Stimulated activated CD4-positive, alpha-beta T cell treated with anti-CD3 and anti-CD28 coated beads, Interleukin-4, amount 100 ng/mL, for 1 hour (primary cell): ENCODE measurements at places on chromosomes 12 and 14.
A peak's percentile ranks its signal among the peaks of the same experiment; 100 is the strongest.

GRCh38 chr12:65039301-65039700 is 81.8 kb downstream of the WIF1 start:
- no peak for DNase-seq

- DNase-seq, result no peak
Observed at GRCh38 chr12:53254816-53255545, 13.1 kb upstream of the ESPL1 start.

- DNase-seq, result no peak
Observed at GRCh38 chr12:108063192-108063591, 65.9 kb upstream of the WSCD2 start.

DNA sequence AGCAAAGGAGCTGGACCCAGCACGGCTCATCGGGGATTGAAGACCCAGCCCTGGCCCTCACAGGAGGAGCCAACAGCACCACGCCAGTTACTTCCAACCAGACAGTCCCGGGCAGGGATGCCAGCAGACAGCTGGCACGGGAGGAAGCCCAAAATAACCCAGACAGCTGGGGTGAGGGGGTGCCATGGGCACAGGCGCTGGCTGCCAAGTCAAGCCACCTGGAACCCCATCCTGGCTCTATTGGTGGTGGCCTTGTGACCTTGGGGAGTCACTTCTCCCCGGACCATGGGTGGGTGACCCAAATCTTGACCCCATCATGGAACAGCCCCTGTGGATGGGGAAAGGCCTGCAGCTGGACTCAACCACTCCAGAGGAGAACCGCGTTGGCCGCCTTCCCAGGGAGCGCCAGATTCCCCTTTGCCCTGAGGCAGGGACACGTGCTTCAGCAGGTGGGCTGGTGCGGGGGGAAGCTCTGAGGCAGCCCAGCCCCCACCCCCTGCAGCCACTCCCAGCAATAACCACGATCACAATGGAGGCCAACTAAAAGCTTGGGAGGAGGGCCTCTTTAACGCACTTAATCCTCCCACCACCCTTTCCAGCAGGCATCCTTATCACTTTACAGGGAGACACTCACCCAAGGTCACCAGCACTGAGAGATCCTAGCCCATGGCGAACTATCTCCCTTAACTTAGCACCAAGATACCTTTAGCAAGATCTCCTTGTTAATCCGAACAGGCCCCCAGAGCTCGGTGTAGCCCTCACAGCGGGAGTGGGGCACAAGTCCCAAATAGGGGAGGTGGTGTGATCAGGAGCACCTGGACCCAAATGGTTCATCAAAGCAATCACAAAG is 4.7 kb upstream of the RHOF start:
- no peak for DNase-seq

DNA sequence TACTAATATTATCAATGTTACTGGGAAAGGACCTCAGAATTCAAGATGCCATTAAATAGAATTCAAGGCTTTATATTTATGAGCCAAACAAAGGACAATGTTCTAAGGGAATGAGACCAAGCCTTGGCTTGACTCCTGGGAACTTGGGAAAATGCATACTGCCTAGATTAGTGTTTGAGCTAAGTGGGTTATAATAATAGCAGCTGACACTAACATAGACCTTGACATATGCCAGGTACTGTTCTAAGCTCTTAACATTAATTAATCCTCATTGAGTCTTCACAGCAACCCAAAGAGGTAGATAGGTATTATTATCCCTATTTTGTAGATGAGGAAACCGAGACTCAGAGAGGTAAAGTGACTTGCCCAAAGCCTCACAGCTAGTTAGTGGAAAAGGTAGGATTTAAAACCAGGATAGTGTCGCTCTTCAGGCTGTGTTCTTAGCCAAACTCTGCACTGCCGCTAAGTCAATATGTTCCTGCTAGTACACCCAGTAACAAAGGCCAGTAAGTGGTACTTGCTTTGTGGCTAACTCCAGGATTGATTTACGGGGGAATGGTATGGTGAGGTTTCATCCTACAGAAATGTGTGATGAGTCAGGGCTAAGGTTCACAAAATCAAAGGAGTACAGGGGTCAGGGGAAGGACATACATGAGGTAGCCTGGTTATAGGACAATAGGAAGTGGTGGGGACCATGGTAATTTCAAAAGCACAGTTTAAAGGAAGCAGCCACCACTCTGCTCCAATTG is 35.8 kb upstream of the PRKAB1 start:
- no peak for DNase-seq

- DNase-seq, result no peak
Observed at GRCh38 chr14:81478446-81478845, 55.2 kb downstream of the SEL1L start.

- no peak for DNase-seq
Observed at GRCh38 chr12:71958056-71958455, 19.4 kb downstream of the TPH2 start.

GRCh38 chr14:98593361-98593761 is 678.6 kb downstream of the BCL11B start:
- no peak for DNase-seq

DNA sequence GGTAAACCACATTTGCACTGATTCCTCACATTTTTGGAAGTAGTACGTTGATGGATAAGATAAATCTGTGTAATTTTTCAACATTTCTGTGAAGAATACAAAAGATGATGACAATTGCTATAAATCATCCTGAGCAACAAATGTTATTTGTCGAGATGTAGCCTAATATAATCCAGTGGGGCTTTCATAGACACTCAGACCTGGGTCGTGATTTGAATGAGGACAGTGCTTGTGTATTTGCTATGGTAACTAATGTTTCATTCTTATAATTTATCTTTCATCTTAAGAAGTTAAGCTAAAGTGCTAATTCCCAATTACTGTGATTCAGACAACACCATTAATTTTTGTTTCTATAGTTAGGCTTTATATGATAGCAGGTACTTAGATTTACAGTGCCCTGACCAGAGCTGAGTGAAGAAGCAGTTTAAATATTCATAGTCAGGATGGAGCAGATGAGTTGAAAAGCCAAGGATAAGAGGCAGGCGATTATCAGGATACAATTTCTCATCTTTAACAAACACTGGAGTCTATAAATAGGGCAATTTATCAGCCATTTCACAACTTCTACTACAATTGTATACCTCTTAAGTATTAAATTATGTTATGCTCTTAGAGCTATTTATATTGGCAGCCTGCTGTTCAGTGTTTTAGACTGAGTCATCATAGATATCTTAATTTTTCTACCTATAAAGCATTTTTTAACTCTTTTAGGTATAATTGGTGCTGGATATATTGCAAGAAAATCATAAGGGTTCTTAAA is 359.9 kb downstream of the TRHDE start:
- no peak for DNase-seq

GRCh38 chr12:124531906-124532305 is 35.5 kb downstream of the NCOR2 start:
- no peak for DNase-seq

DNA sequence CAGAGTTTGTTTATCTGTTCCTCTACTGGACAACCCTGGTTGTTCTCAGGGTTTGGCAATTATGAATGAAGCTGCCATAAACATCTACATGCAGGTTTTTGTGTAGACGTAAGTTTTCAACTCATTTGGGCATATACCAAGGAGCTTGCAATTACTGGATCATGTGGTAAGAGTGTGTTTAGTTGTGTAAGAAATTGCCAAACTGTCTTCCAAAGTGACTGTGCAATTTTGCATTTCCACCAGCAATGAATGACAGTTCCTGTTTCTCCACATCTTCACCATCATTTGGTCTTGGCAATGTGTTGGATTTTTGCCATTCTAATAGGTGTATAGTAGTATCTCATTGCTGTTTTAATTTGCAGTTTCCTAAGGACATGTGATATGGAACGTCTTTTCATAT is 39.8 kb upstream of the FBXO33 start:
- no peak for DNase-seq

DNA sequence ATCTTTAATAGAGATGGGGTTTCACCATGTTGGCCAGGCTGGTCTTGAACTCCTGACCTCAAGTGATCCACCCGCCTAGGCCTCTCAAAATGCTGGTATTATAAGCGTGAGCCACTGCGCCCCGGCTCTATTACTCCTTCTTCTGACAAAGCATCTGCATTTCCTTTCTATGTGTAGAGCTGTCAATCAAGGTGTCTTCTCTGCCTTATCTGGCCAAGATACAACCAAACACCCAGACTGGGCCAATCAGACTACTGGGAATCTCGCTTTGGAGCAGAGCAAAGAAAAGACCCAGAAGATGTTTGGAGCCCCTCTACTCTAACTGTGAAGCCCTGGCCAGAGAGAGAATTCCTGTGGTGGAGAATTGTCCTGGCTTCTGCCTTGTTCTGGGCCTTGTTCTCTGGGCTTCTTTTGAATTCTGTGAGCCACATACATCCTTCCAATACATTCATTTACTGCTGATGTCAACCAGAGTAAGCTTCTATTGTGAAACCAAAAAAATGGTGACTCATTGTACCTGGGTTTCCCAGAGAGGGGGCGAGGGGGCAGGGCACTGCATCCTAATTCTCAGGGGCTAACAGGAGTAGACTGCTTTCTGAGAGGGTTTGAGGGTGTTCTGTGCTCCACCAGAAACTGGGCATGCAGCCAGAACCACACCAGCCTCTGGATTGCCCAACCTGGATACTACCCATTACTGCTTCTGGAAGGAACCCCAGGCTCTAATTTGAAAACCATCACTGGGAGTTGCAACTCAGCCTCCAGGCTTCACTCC is 18.8 kb upstream of the FLVCR2 start:
- DNase-seq, result peak; percentile 74

GRCh38 chr12:50018154-50018553 is 7.1 kb downstream of the RACGAP1 start:
- no peak for DNase-seq

DNA sequence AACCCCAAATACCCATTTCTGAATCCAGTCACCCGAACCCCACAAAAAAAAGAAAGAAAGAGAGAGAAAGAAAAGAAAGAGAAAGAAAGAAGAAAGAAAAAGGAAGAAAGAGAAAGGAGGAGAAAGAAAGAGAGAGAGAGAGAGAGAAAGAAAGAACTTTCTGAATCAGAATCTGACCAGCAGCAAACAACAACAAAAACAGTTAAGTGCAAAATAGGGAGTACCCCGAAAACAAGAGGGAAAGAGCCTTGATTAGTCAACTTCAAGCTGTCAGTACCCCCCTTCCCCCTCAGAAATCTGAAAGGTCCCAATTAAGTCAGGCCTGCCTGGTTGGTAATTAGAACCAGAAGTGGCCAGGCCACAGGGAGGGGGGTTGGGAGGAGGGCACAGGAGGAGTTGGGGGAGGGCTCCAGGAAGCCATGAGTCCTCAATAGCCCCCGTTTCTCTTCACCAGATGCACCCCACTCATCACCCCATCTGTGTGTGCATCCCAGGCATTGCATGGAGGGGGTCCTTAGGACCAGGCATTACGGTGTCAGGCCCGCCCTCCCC is 9.8 kb downstream of the RARG start:
- DNase-seq, result no peak

DNA sequence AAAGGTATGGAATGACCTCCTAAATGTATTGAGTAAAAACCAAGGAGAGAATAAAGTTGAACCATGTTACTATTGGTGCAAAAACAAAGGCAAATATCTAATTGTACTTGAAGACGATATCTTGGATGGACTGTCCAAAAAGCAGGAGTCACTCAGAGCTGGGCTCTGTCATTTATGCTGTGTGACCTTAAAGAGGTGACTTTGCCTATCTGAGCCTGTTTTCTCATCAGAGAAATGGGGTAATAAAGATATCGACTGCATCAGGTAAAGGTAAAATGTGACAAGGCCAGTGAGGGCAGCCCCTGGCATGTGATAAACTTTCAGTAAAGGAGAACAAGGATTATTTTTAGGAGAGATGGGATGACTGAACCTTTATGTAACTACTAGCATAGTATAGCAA is 1.8 kb upstream of the ABCB9 start:
- no peak for DNase-seq

DNA sequence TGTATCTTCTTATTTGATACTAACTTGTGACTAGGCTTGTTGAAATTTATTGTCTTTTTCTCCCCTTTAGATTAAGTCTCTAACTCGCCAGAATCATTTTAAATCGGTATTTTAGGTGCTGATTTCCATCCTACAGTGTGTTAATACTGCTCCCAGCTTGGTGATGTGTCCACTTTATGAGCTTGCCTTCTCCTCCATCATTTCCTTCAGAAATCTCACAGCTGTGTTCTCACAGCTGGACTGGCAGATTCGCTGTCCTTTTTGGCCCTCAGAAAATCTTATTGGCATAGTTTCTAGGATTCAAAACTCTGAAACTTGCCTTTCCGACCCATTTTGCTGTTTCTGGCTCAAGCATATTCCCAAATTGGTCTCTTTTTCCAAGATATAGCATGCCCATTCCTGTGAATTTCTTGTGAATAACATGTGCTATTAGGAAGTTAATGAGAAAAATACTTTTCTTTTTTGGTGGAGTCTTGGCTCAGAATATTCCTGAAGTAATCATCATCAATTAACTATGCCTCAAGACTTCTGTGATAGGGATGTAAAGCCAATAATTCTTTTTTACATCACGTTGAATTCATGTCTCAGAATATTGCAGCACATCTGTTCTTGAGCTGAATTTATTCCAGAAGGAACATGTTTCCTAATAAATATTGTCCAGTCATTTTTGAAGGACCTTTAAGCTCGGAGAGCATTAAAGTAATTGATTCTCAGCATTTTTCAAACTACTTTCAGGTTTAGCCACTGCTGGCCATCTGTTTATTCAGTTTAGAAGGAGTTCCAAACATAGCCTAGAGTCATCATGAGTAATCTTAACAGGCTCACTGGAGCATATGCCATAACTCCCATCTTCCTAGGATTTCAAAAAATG is 50.0 kb upstream of the USP44 start:
- no peak for DNase-seq

- DNase-seq, result no peak
Observed at GRCh38 chr12:104049903-104050356, at the start of gene GLT8D2. Gene GLT8D2, minus strand, starts transcription at chr12:104050187. Its CDS starts 30,539 bp downstream, at chr12:104019648.

- no peak for DNase-seq
Observed at GRCh38 chr14:30322819-30323218, 236.1 kb upstream of the G2E3 start.

DNA sequence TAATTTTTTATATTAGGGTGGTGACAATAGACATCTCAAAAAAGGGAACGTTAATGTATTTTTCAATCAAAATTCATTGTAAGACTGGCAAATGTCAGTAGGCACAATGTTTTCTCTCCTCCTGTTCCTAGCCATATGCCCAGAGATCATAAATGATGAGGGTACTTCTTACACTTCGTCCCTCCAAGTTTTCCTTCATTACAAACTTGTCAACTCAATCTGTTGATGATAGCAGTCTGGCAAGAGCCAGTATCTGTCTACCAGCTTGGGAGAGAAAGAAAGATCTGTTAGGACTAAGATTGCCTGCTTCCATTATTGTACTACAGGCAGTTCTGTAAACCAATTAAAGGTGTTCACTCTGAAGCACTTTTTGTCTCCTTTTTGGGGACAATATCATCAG is 130.9 kb upstream of the DAAM1 start:
- no peak for DNase-seq

DNA sequence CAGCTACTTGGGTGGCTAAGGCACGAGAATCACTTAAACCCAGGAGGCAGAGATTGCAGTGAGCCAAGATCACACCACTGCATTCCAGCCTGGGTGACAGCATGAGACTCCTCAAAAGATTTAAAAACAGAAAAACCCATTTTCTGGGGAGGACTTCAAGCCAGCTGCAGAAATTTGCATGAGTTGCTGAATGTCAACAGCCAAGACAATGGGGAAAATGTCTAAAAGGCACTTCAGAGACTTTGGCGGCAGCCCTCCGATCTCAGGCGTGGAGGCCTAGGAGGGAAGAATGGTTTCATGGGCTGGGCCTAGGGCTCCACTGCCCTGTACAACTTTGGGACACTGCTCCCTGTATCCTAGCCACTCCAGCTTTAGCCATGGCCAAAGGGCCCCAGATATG is 177.8 kb upstream of the C14orf180 start:
- DNase-seq, result no peak
